ENCODE measurements at places on chromosomes 2 and 18.

DNA sequence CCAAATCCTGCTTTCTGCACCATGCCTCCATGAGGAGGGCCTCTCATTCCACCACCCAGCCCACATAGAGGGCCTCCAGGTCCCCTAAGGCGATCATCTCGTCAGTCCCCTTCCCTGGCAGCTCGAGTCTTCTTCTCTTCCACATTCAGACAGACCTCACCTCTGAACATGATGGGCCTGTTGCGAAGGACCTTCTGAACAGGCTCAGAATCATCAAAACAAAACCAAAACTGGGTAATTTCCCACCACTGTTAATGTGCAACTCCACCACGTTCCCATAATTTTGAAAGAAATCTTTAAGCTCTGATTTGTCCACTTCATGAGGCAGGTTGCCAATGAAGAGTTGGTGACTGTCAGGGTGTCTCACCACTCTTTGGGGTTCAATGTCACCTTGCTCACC lies 20.4 kb downstream of the ZRANB3 start:
- DNase-seq = no peak

DNA sequence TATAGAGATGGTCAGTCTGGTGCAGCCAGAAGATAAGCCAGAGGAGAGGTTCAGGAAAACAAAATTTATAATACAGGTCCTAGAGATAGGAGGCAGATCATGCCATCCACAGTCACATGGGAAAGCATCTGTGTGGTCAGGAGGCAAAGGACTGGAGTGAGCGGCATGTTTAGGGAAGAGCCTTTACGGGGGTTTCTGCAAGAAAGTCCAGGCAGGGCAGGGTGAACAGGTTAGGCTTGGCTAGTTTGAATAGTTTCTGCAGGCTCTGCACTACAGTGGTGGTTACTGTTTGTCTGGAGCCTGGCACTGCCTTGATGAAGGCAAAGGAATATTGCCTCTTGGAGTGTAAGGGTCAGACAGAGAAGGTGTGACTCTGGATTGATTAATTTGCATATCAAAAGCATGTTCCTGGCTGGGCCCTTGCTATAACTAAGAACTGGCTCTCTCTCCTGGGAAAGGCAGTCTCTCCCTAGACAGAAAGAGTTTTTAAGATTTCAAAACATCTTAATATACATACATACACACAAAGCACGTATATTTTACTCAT lies 1034.7 kb upstream of the CHAC2 start:
- DNase-seq = no peak

DNA sequence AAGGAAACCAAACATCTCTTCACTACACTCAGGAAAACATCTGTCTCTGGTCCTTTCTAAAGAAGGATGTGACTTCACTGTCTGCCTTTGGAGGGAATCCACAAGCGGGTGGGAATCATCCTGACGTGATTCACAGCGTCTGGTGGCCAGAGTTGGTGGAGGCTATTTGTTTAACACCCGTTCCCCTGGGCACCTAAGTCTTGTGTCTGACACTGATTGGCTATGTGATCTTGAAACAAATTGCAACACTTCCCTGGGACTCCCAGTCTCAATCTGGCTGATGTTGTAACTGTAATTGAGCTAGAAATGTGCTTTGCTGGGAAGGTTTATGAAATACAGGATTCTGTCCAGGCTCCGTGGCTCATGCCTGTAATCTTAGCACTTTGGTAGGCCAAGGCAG lies 28.8 kb upstream of the SIX3 start:
- peak; percentile 48 for DNase-seq

DNA sequence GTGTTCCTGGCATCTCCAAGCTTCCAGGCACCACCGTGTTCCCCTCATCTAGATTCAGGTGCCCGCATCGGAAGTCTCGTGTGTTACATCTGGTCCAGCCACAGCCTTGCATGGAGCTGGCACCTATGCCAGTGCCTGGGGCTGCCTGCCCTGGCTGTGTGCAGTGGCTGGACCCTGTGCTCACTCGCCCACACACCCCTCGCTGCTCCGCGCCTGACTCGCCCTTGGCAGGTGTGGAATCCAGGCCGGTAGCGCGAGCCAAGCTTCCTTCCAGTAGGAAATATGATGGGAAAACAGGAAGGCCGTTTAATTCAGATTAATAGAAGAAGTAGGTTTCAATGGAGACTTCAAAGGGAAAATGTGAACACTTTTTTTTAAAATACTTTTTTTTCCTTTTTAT lies 78.0 kb downstream of the PTPN4 start:
- no peak for DNase-seq

GRCh38 chr18:23386317-23386716 lies 66.8 kb upstream of the RIOK3 start:
- no peak for DNase-seq

GRCh38 chr2:84776011-84776410 lies 104.9 kb downstream of the TRABD2A start:
- DNase-seq = no peak

- DNase-seq = no peak
Observed at GRCh38 chr2:39837856-39838453, 58.9 kb upstream of the THUMPD2 start.

- DNase-seq = no peak
Observed at GRCh38 chr2:12663306-12664037, 53.3 kb upstream of the TRIB2 start.

DNA sequence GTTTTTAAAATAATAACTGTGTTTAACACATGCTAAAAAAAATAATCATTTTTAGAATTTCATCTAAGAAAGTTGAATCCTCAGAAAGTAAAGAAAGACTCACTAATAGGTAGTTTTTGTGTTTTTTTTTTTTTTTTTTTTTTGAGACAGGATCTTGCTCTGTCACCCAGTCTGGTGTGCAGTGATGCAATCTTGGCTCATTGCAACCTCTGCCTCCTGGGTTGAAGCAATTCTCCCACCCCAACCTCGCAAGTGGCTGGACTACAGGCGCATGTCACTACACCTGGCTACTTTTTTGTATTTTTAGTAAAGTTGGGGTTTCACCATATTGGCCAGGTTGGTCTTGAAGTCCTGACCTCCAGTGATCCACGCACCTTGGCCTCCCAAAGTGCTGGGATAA lies 7.1 kb downstream of the CKAP2L start:
- DNase-seq = no peak

- no peak for DNase-seq
Observed at GRCh38 chr2:40579247-40579646, 127.4 kb upstream of the SLC8A1 start.

DNA sequence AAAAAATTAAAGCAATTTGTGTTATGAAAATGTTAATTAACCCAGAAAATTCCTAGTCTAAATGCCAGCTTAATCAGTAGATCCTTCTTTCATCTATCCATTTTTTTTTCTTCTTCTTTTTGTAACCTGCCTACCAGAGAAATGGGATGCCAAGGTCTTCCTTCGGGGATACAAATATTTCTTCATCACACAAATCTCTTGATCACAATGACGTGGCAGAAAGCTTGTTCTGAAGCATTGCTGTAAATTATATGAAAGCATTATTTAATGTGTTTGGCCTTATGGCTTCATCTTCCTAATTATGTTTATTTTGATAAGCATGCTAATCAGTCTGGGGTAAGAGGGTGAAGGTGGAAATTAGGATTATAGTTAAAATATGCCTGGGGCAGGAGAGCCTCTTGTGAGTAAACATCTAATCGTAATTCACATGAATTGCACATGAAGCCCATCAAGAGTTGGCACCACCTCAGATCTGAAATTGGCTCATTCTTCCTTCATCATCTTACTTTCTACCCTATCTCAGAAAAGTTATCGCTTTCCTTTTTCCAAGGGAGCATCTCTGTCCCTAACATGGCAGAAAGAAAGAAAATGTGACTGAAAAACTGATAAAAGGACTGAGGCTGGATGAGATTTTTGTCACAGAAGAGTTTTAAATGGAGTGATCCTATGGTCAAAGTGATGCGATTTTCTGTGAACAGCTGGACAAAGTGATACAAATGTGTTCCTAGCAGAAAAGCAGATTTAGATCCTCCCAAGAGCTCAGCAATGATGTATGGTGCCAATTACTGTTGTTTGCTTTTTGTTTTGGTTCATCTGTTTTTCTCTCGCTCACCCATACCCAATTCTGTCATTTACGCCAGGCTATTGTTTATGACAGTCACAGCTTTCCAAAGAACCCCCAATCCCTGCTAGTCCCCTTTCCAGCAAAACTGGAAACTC lies 76.9 kb upstream of the PMAIP1 start:
- no peak for DNase-seq

GRCh38 chr2:153391131-153391530 lies 87.4 kb downstream of the RPRM start:
- DNase-seq = no peak

GRCh38 chr2:148813603-148814065 lies 61.4 kb upstream of the KIF5C start:
- DNase-seq = no peak

- peak; percentile 28 for DNase-seq
Observed at GRCh38 chr18:45664824-45665763, 49.8 kb downstream of the SLC14A2 start.

DNA sequence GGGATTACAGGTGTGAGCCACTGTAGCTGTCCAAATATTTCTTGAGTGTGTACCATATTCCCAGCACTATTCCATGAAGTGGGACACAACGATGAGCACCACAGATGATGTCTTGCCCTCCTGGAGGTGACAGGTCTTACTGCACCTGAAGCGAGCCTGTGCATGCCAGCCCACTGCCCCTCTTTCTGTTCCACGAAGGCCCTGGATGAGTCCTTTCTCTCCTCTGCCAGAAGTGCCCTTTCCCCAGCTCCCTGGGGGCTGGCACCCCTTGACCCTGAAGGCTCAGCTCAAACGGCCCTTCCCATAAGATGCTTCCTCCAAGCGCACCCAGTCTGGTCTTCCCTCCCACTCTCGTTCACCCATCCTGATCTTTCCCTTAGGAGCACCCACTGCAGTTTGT lies 5.5 kb downstream of the ATP6V1B1 start:
- no peak for DNase-seq

- no peak for DNase-seq
Observed at GRCh38 chr2:24010477-24011249, 778 bp downstream of the MFSD2B start.

- no peak for DNase-seq
Observed at GRCh38 chr2:218849721-218850120, 9.9 kb upstream of the WNT6 start.

GRCh38 chr2:138137949-138138348 lies 173.7 kb downstream of the HNMT start:
- no peak for DNase-seq

- no peak for DNase-seq
Observed at GRCh38 chr2:27545348-27546141, 37.3 kb upstream of the ZNF512 start.

GRCh38 chr2:64263315-64263714 lies 119.1 kb upstream of the PELI1 start:
- peak; percentile 25 for DNase-seq

DNA sequence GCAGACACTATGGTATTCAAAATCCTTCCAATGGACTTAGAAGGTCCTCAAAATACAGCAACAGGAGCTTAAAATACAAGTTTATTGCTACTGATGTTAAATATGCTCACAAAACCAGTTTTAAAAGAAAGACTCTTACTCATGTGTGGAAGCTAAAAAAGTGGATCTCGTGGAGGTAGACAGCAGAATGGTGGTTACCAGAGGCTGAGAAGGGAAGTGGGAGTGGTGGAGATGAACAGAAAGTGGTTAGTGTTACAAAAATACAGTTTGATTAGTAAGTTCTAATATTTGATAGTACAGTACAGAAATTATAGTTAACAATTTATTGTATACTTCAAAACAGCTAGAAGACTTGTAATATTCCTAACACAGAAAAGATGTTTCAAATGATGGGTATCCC lies 12.1 kb downstream of the ADAM17 start:
- no peak for DNase-seq

GRCh38 chr2:233125455-233126065 lies 65.4 kb downstream of the INPP5D start:
- DNase-seq = no peak

DNA sequence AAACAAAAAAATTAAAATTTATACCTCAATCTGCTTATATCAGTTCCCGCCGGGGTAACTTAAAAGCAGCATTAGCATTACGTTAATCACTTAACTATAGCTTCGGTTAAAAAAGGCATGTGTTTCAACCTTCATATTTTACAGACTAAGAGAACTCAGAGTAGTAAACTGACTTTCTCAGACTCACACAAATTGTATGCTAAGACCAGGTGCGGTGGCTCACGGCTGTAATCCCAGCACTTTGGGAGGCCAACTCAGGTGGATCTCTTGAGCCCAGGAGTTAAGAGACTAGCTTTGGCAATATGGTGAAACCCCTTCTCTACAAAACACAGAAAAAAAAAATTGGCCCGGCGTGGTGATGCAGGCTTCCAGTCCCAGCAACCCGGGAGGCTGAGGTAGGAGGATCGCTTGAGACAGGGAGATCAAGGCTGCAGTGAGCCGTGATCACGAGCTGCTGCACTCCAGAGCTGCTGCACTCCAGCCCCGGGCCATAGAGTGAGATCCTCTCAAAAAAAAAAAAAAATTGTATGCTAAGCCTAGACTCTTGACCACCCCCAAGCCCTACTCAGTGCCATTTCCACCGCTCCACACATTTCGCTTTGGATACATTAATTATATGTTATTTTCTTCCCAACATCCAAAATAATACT lies 2.4 kb downstream of the HNRNPLL start:
- no peak for DNase-seq

DNA sequence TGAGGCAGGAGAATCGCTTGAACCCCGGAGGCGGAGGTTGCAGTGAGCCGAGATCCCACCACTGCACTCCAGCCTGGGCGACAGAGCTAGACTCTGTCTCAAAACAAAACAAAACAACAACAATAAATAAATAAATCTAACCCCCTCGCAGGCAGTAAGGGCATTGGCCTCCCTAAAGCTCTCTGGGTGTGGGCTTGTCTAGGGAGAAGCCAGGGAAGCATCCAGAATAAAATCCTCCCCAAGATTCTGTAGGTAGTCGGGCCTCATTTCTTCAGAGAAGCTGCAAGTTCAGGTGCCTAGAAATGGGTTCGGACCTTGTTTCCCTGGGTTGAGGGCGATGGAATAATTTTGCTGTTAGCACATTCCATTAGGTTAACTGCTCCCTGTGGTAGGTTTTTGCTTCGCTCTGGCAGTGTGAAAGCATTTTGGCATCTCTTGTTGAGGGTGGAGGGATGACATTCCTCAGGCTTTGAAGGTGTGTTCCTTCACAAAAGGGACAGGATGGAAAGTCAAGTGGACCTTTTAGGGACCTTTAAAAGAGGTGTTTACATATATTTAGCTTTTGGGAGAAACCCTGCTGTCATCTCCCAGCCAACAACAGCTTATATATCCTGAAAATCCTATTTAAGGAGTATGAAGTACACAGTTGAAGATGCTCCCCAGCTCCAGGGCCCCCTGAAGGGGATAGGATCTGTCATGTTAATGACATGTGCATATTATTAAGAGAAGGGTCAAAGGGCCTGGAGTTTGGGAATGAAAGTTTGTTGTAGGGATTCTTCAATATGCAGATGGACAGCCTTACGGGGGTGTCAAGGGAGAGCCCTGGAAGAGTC lies 17.7 kb downstream of the MYCN start:
- no peak for DNase-seq

DNA sequence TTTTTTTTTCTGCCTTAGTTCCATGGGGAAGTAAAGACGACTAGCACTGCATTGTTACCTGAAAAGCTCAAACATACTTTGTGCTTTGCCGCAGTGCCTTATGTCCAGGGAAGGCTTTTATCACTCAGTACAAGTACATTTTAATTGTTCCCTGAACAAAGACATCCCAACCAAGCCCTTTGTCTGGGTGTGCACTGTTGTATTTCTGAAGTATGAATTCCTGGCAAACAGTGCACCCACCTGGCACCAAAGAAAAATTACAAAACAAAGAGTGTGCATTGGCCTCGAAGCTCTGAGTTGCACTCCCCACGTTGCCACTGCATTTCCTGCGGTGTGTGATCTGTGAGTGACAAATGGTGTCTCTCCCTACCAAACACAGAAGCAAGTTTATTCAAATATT lies 858.5 kb upstream of the PIK3C3 start:
- DNase-seq = no peak

GRCh38 chr2:150605664-150606063 lies 118.2 kb upstream of the RND3 start:
- no peak for DNase-seq
